CD4-positive, alpha-beta T cell (primary cell): ENCODE measurements at places on chromosomes 6 and 20. TPM values are rescaled to one million over a fixed set of nuclear protein-coding genes. Genes with fewer than 3 reads are reported as not detected.

GRCh38 chr6:16583144-16583762 is 178.0 kb downstream of the ATXN1 start:
- DNase-seq: no peak

DNA sequence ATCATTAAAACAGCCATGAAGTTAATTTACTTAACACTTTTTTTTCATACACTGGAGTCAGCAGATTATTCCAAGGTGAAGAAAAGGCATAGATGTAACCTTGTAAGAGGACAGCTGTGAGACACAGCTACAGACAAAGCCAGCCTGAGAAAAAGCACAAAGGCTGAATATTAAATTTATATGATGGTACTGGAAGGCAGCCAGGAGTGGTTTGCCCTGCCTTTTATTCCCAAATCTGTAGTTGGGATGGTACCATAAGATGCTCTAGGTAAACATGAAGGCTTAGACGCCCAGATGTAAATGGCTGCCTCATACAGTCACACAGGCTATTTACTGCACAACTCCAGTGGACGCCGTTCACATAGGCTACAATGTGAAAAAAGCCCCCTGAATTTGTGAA is 42.1 kb upstream of the LOC128125822 start:
- no peak for DNase-seq

DNA sequence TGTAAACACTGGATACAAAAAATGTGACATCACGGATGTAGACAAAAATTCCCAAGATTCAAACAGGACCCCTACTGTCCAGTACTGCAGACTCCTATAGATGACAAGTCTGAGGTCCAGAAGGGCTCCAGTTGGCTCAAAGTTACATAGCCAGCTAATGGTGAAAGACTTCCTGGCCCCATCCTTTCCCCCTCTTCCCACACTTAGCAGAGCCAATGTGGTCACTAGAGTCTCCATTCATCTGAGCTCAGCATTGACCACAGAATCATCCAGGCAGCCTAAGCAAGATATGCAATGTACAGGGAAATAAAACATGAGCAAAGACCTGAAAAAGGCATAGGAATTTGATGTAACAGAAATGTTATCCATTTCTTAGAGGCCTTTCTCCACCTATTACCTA is 180.5 kb downstream of the ADAT2 start:
- no peak for DNase-seq

- no peak for DNase-seq
Observed at GRCh38 chr6:39169448-39170344, 54.7 kb upstream of the SAYSD1 start.

DNA sequence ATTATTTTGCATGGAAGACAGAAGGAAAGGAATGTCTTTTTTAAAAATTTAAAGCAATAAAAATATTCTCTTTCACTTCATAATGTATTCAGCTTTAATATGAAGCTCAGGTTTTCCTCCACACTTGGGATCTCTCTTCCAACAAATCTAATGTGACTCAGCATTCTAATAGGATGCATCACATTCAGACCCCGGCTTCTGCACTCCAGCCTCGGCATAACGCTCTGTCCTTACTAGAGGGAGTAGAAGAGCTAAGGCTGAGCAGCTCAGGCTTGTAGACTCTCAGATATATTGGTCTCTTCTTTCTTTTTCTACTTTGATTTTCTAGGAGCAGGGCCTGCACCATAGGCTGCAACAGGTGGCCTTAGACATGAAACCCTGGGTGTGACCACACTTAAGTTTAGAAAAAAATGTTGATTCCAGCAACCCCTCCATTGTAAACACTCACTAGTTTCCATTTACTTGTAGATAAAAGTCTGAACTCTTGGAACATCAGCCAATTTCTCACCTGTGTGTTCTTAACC is 161.7 kb downstream of the PAK5 start:
- no peak for DNase-seq

DNA sequence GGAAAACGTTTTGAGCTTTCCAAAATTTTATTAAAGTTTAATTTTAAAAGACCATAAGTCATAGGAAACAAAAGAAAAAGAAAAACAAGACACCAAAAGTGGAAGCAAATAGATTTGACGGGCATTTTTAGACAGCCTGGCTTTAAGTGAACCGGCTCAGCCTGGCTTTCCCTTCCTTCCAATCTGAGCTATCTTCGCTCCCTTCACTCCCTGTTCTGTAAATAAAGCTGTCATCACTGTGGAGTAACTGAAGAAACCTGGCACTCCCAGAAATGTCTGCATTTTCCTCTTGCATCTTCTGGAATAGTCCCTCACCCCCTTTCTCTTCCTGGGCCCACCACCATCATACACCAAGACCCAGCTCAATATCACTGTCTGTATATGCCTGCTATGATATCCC is 131.9 kb downstream of the IMPG1 start:
- no peak for DNase-seq

- no peak for DNase-seq
Observed at GRCh38 chr6:131951576-131952230, 531 bp upstream of the CCN2 start.

- no peak for DNase-seq
Observed at GRCh38 chr6:38697846-38698245, 5.1 kb downstream of the GLO1 start.

GRCh38 chr6:8013763-8014162 is 50.4 kb downstream of the BLOC1S5 start:
- no peak for DNase-seq

DNA sequence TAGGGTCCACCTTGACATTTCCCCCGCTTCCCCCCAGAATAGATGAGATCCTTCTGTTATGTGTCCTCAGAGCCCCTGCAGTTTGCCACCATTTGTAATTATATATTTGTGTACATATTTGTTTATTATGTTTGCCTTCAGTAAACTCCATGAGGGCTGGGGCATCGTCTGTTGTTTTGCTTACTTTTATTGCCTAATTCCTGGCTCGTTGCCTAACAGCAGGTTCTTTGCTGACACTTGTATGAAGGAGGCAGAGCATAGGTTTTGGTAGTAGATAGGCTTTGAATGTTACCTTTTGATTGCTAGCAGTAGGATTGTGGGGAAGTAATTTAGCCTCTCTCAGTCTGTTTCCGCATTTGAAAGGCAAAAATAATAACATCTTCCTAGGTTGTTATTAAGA is 9.9 kb downstream of the MAP3K4 start:
- DNase-seq: no peak

DNA sequence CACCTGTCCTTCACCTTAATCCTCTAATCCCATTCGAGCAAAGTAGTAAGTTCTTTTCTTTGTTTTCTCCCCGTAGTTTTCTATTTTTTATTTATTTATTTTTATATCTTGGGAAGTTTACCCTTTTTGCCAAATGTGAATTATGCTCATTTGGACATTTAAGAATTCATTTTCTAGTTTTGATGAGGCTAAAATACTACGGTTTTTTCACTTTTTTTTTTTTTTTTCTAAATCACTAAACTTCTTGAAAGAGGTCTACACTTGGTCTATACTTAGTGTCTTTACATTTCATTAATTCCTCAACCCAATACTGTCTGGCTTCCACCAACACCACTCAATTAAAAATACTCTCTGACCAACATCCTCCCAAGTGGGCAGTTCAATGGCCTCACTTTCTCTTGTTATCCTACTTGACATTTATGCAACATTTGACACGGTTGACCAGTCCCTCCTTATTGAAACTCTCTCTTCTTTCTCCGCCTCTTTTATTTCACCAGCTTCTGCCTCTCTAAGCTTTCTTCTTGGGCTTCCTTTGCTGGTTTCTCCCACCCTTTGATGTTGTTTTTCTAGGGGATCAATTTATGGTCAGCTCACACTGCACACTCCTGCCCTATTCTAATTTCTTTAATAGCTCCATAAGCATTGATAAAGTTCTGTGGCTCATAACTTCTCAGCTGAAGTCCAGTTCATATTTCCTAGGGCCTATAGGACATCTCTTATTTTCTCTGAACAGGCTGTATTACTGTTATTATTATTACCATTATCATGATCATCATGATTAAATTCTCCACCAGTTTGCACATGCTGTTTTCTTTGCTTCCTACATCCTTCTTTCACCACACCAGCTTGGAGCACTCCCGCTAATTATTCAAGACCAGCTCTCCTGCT is 72.6 kb upstream of the CITED2 start:
- DNase-seq: no peak

GRCh38 chr6:167569041-167569805 is 244.3 kb downstream of the TTLL2 start:
- DNase-seq: no peak

DNA sequence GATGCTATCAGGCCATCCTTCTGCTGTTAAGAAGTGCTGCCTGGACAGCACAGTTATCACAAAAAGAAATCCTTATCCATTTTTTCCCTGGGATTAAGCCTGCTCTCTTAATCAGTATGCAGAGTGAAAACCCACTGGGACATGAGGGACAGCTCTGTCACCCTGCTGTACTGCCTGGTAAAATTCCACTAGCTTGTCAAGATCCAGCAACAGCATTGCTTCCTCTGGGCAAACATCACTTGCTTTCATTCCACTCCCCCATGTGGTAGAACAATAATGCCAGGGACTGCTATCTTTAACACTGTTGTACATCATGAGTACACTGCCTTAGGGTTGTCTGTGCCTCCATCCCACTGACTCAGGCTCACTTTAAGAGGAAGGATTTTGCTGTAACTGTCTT is 331.3 kb downstream of the KIF16B start:
- no peak for DNase-seq

LY6G6F gene
- total RNA-seq: not detected

NOTCH4 gene
- total RNA-seq: 0.47 TPM

CCN6 gene
- total RNA-seq: not detected

CYP24A1 gene
- total RNA-seq: 1.0 TPM

TREM2 gene
- total RNA-seq: not detected
